Activated T-helper 1 cell treated with Interleukin-2 at 50 U/mL for 16 hours (primary cell): ENCODE measurements at places on chromosomes 3 and 15.

GRCh38 chr3:10015461-10015904, 10.8 kb upstream of the FANCD2 start:
- DNase-seq = no peak

DNA sequence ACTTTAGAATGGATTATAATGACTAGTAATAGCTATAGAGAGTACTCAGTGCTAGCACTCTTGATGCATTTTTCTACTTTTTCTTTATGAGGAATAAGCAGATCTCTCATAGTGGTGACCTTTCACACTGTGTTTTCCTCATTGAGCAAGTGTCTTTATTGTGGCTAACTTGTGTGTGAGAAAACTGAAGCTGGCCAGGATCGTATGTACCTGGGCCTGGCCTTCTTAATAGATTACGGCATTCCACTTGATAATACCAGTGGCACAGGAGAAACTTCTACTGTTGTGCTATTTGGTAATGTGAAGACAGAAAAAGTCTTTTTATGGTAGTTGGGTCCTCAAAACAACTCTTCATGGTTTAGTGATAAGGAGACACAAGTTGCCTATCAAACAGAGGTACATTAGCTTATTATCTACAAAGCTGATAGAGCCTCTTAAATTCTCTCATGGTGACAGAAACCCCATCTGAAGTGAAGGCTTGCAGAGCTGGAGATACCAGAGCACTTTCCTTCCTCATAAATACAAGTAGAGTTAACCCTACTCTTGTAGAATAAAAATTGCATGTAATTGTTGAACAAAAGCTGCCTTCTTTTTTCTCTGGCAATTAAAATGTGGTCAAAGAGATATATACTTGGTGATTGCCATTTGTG, 64.6 kb downstream of the LYSMD4 start:
- DNase-seq = no peak

DNA sequence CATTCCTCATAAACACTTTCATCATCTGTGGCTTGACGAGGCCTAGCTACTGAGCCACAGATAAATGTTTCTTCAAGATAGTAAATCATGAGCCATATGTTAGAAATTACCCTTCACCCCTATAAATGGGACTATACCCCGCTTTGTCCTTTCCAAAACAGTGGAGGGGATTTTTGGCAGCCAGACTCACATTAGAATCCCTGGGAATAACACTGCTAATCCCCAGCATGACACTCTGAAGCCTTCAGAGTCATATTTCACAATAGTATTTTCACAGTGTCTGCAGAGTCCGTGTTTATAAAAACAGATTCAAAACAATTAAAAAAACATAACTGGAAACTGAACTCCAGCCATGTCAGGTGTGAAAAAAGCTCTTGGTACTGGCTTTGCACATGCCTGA, 271.6 kb downstream of the ERC2 start:
- DNase-seq = no peak

DNA sequence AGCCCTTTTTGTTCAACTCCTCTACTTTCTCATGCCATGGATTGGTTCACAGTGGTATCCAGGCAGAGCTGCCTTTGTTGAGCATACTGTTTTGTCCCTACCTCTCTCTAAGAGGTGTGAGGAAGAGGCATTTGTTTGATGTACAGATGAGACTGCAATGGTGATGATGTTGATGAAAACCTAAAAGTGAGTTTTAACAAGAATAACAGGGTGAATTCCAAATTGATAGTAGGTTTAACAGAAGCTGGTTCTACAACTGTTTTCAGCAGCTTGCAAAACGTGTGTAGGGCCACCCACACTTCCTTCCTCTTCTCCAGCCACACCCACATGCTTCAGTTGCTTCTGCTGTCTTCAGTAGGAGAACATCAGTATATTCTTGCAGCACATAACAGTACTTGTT, 10.2 kb downstream of the SNRK start:
- peak; percentile 33 for DNase-seq

DNA sequence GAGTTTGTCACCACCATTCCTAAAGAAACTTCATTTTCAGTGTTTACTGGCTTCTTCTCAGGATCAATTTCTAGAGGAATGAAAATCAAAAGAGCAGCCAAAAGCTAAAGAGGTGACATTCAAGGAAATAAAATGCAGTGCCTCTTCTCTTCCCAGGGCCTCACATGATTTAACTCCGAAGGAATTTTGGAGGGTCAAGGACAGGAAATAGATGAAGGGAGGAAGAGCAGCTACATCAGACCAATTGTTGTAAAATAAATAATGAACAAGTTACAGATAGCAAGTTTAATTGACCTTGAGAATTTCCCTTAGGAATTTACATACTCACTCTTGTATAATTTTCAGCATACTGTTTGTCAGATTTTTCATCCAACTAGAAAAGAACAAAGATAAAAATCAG, 78.1 kb downstream of the LRRFIP2 start:
- no peak for DNase-seq

DNA sequence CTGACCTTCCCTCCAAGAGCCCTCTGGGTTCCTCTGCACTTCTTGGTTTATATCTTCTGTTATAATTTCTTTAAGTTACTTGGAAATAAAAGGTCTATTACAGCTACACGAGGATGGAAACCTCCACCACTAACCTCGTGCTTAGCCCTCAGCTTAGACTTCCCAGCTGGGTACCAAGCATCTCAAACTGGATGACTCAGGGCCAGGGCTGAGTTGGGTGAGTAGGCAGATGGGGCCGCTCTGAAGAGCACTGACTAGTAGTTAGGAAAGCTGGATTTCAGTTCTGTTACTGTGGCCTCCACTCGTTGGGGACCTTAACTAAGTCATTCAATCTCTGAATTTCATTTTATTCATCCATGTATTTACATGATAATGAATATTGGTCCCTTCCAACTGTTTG, 1036.6 kb downstream of the IGSF11 start:
- no peak for DNase-seq

- no peak for DNase-seq
Measured at GRCh38 chr3:61450866-61451265, 110.5 kb upstream of the PTPRG start.

GRCh38 chr3:115469649-115470048, 153.7 kb upstream of the GAP43 start:
- DNase-seq = no peak

- no peak for DNase-seq
Measured at GRCh38 chr3:11186771-11187191, 32.5 kb downstream of the HRH1 start.

- DNase-seq = no peak
Measured at GRCh38 chr15:69644876-69645275, 192.3 kb downstream of the RPLP1 start.

DNA sequence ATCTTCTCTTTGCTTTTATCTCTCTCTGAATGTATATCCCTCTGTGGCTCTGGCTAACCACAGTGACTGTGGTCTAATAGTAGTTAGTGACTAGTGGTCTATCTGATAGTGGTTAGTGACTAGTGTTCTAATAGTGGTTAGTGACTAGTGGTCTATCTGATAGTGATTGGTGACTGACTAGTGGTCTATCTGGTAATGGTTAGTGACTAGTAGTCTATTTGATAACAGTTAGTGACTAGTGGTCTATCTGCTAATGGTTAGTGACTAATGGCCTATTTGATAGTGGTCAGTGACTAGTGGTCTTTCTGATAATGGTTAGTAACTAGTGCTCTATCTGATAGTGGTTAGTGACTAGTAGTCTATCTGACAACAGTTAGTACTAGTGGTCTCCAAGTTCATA, 110.5 kb downstream of the MDFIC2 start:
- no peak for DNase-seq

GRCh38 chr15:25735550-25736384, 127.4 kb downstream of the ATP10A start:
- no peak for DNase-seq
